Ovary (tissue), 10 donors: ENCODE measurements at places on chromosomes 6 and 20. TPM values are rescaled to one million over a fixed set of nuclear protein-coding genes. Genes with fewer than 3 reads are reported as not detected.

DNA sequence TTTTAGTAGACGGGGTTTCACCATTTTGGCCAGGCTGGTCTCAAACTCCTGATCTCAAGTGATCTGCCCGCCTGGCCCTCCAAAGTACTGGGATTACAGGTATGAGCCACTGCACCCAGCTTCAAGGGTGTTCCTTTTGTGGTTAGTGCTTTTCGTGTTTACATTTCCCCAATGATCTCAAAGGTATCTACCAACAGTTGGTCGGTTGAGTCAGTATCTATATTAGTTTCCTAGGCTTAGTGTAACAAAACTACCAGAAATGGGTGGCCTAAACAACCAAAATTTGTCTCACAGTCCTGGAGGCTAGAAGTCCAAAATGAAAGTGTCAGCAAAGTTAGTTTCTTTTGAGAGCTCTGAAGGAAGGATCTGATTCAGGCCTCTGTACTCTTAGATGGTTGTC is 30.1 kb downstream of the CASP8AP2 start:
- DNase-seq, result no peak

GRCh38 chr6:127765949-127766348 is 134.9 kb downstream of the THEMIS start:
- no peak for DNase-seq

- no peak for DNase-seq
Observed at GRCh38 chr6:45569210-45569945, 191.6 kb upstream of the SUPT3H start.

POPDC3 gene
- total RNA-seq, result not detected

EPHA7 gene
- total RNA-seq, result 3.0 TPM

- no peak for DNase-seq
Observed at GRCh38 chr20:45621593-45621992, 7.9 kb upstream of the WFDC10A start.

DNA sequence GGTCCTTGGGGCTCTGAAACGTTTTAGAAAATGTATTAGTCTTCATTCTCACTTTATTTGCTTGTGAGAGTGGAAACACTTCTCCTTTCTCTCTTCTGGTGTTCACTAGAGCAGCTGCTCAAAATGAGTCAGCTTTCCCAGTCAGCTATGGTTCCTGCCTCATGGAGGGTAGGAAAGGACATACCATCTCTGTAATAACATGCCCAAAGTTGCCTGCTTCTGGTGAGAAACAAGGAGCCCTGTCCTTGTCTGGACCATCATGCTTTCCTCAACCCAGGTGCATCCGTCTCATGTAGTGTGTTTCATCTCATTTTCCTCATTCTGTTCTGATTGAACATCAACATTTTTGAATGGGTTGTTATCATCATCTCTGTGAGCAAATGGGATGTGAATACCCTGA is 17.1 kb upstream of the TINAG start:
- no peak for DNase-seq

DNA sequence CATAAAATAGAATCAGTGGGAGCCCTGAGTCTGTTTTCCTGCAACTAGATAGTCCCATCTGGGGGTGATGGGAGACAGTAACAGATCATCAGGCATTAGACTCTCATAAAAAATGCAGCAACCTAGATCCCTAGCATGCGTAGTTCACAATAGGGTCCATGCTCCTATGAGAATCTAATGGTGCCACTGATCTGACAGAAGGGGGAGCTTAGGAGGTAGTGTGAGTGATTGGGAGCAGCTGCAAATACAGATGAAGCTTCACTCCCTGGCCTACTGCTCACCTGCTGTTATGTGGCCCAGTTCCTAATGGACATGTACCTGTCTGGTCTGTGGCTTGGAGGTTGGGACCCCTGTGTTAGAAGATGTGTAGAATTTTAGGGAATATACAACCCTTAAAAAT is 904.5 kb upstream of the EPHA7 start:
- DNase-seq, result no peak

- DNase-seq, result no peak
Observed at GRCh38 chr6:166388290-166389004, 5.7 kb upstream of the MPC1 start.

SLC17A3 gene
- total RNA-seq, result 0.10 TPM

DNA sequence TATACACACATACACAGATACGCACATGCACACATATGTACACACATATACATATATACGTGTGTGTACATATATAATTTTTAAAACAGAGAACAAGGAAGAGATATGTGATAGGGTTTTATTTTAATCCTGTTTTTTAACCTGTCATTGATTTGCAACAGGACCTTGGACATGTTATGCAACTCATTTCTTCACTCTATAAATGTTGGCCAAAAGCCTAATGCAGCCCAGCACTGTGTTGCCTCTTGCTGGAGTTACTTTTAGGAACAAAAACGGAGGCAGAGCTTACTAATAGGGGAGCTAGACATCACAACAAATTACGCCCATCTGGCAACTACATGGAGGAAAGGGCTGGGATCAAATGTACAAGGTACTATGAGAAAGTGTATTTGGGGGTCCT is 179.9 kb upstream of the TAB2 start:
- DNase-seq, result peak; percentile 20

DNA sequence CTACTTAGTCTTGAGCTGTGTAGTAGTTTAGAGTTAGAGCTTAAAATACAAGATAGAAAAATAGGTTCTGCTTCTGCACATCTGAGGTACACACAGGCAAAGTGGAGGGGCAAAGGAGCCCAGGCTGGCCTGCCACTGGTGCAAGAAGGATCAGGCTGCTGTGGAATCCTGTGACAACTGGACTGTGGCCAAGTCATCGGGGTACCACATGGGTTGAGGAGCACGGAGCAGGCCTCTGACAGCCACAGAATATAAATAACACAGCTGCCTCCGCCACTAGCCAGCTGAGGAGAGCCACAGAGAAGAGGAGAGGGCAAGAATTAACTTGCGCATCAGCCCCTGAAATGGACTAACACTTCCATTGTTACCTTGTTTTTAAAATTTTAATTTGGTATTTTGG is 206.0 kb upstream of the MARCKS start:
- no peak for DNase-seq

CFB gene
- total RNA-seq, result 69.0 TPM

FAM217A gene
- total RNA-seq, result not detected

DNA sequence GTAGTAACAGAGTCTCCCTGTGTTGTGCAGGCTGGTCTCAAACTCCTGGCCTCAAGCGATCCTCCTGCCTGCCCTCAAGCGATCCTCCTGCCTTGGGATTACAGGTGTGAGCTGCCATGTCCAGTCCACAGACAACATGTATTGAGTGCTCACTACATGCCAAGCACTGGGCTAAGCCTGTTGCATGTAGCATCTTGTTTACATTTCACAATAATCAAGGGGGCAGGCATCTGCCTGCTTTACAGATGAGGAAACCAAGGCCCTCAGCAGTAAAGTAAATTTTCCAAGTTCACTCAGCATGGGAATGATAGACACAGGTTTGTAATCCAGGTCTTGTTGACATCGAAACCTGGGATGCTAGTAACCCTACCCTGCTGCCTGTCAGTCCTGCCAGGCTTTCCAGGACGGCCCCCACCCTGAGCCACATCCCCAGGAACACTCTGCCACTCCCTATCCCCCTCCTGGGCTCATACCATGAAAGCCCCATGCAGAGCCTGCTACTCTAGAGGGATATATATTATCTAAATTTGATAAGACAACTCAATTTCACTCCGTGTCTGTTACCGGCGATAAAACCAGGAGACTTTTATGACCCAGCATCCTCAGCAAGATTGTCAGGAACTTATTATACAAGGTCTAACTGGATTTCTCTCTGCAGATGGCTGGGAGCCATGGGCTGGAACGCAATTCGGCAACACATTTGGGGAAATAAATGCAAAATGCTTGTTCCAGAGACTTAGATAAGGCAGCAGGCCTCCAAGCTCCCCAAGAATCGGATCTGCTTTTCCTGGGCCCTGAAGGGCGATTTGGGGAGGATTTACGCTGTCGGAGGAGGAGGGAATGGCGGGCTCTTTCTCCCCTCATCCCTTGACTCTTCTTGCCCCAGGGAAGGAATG is 30.4 kb downstream of the CD40 start:
- DNase-seq, result no peak

GRCh38 chr20:53360852-53361251 is 232.8 kb downstream of the ZNF217 start:
- DNase-seq, result no peak

ENPP4 gene
- total RNA-seq, result 3.7 TPM

GRCh38 chr6:12138936-12139335 is 126.8 kb downstream of the HIVEP1 start:
- DNase-seq, result no peak

GRCh38 chr6:87481931-87482330 is 9.2 kb downstream of the SLC35A1 start:
- no peak for DNase-seq

TRIM15 gene
- not detected for total RNA-seq

DNA sequence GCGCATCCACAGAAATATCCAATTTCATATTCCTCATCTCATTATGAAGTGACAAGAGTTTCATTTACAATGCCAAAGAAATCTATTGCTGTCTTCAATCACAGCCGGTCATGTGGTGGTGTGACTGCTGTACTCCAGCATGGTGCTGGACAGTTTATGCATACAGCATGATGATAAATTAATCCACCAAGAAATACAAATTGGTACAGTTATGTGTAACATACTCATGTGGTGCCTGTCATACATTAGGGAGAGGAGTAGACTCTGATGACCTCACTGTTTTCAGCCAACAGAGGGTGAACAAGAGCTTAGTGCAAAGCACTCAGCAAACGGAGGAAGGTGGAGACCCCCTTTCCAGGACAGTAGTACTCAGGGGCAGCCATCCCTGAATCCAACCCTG is 178.4 kb upstream of the SYNDIG1 start:
- no peak for DNase-seq

DNA sequence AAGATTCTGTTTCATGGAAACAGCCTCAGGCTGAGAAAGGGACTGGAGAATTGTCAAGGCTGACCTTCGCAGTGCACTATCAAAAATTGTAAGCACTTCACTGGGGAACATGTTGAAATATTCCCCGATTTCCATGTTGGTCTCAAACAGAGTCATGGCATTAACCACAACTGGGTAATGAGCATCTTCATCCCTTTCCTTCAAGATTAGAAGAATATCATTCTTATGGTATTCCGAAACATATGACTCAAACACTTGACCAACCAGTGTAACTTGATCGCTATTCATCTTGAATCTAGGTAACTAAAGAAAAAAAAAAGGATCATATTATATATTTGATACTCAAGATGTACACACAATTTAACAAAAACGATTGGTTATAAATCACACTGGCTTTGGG is 3.5 kb downstream of the MCM9 start:
- DNase-seq, result no peak

- no peak for DNase-seq
Observed at GRCh38 chr6:135280375-135281136, 99.4 kb downstream of the MYB start.

DNA sequence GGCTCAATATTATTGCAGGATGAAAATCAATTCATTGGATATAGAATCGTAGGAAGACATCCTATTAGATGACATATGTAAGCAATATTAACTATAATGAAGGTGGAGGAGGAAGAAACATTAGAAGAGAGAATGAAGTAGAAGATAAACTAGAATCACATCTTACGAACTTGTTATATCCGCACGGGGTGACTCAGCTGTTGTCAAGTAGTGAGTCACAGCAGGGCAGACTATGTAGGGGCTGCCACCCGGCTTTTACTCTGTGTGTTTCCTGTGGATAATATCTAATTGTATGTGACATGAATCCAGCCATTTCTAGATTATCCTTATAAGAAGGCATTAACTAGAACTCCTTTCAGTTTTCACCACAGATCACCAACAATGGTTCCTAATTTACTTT is 520.2 kb downstream of the DOK5 start:
- DNase-seq, result no peak

GSTA3 gene
- 9.3 TPM for total RNA-seq

DNA sequence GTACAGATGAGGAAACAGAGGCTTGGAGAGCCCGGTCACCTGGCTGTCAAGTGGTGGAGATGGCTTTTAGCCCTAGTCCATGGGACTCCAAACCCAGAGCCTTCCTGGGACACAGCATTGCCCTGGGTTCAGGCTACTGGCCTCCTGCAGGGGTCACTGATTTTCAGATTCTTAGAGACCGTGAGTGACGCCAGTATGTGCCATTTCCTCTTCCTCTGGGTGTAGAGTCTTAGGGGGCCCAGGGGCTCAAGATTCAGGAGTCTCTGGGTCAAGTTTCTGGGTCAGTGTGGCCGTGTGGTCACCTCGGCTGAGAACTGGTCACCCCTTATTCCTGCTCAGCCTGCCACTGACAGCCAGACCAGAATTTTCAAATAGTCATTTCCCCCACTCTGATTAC is 574 bp downstream of the ARHGAP40 start:
- no peak for DNase-seq

GRCh38 chr6:101595276-101595675 is 201.8 kb downstream of the GRIK2 start:
- DNase-seq, result no peak

SLC12A5 gene
- total RNA-seq, result 1.3 TPM

PLCB1 gene
- 3.6 TPM for total RNA-seq

DNA sequence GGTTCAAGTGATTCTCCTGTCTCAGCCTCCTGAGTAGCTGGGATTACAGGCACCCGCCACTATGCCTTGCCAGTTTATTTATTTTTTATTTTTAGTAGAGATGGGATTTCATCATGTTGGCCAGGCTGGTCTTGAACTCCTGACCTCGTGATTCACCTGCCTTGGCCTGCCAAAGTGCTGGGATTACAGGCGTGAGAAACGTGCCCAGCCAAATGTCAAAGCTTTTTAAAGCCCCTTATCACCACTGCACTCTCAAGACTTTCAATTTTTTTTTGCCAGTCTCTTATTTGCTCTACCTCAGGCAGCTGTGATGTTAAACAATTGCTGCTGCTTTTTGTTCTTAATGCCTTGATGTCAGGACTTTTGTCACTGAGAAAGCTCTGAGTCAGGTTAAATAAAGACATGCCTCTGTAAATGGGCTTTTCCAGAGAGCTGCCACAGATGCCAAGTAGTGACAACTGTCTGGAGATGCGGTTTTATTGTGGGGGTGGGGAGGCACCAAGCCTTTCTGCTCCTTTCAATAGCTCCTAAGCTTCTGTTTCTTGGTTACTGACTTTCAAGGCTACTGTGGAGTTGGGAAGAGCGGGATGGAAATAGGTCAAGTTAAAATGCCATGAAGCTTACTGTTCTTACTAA is 29.2 kb downstream of the RSPH3 start:
- no peak for DNase-seq

GRM4 gene
- total RNA-seq, result not detected

DNA sequence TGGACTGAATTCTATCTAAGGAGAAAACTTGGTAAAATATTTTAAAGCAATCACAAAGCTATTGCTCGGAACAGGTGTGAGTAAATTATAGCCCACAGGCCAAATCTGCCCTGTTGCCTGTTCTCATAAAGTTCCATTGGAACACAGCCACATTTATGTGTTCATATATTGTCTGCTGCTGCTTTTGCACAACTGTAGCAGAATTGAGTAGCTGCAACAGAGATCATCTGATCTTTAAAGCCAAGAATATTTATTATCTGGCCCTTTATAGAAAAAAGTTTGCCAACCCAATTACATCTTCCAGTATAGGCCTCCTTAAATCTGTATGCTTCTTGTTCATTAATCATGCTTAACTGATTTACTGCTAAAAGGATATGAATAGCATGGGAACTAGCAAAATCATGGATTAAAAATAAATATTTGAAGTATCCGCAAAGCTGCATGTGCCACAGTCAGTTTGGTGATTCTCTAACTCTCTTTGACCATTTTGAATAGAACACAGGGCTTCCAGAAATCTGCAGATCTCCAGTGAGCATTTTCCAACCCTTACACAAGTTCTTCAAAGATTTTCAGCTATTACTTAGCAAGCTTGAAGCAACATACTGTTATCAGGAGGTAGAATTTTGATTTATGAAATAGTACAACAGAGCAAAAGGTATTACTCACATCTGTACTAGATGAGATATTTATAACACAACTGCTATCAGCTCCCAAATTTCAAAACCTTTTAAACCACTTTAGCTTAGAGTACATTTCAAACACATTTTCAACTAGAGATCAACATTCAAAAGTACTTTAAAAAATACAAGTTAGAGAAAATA is 312.6 kb upstream of the ID4 start:
- no peak for DNase-seq
